ENCODE measurements at places on chromosomes 5 and 9.

DNA sequence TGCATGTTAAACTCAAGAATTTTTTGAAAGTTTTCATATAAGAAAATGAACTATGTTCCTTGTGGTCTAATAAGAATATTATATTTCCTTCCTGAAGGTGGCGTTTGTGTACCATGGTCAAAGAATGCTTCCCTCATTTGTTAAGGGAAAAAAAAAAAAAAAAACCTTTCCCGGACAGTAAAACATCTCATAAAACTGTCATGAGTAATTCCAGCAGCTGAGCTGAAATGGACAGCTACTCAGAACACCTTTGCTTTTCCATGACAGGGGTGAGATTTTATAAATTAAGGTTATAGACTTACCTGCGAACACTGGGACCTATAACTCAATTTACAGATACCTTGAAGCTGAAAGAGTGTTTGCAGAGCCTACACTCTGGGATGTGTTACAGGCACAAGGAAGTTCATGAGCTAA, 113.2 kb upstream of the RANBP3L start:
- DNase-seq = peak; percentile 52

DNA sequence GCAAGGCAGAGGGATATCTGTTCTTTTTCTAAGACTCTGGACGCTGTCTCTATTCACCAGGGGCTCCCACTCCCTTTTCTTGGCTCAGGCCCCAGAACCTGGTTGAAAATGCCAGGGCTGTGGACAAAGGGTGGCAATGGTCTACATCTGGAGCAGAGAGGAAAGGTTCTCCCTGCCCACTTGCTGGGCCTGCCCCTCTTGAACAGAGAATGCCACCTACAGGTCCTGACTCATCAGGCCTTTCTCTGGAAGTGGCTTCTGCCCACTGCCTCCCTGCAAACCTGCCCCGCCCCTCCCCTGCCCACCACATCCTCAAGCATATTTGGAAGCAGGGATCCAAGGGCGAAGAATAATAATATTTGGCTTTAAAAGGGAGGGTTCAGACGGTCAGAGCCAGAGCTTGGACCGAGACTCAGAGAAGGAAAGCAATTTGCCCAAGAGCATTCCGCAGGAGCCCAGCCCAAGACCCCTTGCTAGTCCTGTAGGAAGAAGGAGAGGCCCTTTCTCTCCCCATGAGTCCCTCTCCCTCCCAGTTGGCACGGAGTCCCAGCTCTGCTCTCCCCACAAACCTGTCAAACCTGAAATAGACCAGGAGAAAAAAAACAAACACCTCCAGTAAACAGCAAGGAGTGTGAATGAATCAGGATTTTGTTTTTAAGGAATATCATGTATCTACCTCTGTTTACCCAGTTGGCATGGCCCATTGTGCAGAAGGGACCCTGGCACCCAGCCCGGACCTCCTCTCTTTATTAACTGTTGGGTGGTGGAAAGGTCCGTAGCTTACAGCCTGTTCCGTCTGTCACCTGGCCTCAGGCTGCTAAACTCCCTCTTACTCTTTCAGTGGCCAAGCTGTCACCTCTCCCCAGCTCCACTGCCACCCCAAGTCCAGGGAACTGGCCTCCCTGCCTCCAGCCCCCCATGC, 37.7 kb upstream of the STXBP1 start:
- peak; percentile 78 for DNase-seq

DNA sequence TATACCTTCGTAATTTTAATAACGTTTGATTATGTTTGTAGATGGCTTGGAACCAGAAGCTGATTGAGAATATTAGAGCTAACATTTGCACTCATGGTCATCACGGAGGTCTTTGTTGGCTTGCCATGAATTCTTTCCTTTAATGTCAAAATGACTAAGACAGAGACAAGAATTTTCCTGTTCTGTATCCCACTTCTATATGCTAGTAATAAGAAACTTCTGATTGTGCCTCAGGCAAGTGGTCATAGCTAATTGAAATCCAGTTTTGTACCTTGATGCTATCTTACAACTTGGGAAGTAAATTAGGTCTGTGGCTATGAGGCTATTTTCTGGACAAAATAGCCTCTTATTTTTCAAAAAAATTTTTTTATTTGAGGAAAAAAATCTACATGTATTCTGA, 167.6 kb downstream of the RANBP17 start:
- DNase-seq = no peak

DNA sequence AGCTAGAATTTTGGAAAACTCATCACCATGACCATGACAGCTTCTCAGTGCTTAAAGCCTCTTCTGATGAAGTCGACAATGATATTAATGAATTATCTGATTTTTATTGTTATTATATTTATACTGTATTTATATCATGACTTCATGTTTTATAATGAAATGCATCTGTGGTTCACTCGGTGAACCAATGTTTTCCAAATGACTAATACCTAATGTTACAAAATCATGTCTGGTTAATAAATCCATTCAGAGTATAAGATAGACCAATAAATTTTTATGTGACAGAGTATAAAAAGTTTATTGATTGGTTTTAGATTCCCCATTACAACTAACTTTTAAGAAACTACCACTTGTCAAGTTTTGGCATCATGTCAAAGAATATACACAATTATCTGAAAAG, 416.5 kb downstream of the MLLT3 start:
- DNase-seq = no peak

DNA sequence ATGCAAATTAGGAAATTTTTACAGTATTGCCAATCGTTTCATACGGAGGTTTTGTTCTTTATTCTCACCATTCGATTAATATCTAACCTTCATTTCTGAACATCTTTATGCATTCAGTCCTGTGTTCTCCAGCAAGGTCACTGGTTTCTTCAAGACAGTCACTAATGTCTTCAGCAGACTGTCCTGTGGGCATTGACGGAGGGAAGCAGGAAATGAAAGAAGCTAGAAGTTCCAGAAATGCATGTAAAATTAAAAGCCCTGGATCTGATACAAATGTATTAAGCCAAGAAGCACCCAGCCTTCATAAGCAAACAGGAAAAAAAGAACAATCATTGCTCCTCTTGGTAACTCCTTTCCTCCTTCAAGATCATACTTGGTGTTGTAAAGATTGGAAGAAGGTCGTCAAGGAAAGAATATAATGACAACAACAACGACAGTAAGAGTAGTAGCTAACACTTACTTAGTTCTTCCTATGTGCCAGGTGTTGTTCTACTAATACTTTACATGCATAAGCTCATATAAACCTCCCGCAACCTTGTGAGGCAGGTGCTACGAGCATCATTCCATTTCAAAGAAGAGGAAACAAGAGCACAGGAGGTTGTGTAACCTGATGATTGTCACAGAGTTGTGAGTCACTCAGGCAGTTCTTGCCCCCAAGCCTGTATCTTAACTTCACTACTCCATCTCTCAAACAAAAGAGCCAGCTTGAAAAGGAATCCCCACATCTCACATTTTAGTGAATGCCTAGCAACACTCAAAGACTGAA, 59.9 kb upstream of the CER1 start:
- no peak for DNase-seq

- DNase-seq = no peak
Measured at GRCh38 chr5:160233215-160233614, 3.9 kb downstream of the FABP6 start.

DNA sequence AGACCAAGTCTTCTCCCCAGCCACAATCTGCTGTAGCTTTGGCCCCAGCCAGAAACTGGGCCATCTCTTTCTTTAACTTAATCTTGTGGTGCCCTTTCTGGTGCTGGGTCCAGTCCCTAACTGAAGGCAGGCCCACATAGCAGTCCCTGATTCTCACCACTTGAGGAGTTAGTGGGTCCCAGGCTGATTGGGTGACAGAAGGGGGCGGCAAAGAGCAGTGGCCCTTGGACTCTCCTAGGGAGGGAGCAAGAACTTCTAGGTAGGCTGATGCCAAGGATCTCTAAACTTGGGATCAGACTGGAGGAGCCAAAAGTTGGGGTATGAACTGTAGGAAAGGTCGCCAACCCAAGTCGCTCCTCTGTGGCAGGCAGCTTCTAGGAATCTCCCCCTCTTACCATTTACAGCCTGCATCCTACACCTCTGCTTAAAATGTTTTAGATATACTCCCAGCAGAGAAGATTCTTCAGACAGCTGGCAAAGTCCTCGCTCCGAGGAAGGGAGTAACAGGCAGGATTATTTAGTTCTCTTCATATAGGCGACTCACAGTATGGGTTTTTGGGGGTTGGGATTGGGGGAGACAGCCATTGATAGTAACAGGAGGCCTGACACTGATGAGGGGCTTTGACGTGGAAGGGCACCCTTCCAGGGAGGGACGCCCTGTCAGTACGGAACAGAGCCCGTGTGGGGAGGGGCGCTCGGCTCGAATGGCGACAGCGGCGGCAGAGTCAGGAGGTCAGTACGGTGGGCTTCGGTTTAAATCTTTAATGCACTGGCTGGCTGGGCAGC, 2.0 kb upstream of the CCL27 start:
- DNase-seq = peak; percentile 83

DNA sequence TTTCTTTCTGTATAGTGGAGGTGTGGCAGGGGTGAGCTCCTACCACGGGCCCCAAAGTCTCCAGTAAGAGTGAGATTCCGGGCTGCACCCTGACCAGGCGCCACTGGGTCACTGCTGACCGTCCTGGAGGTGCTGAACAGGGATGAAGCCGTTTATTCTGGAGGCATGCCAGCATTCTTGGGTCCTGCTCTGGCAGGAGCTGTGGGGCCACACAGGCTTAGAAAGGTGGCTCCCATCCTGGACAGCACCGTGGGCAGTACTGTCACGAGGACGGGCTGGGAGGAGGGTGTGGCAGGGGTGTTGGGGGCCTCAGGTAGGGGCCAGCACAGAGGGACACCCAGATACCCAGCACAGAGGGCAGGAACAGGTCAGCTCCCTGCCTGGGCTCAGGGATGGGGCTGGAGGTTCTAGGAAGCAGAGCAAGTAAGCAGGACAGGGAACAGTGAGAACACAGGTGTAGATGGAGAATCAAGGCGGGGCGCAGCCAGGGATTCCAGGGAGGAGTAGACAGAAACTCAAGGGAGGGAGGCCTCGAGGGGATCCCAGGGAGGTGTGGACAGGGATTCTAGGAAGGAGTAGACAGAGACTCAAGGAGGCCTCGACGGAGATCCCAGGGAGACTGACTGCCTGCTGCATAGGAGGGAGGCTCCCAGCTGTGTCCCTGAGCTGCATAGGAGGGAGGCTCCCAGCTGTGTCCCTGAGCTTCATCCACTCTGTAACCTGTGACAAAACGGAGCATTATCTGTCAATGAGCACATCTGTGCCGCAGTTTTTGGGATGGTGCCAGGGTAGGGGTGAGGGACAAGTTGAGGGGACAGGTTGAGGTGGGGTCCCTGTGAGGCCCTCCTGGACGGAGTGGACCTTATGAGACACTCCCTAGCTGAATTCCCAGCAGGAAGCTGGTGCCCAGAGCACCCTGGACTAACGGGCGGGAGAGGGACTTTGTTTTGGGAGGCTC, 1.1 kb upstream of the PLEKHG4B start:
- peak; percentile 32 for DNase-seq

DNA sequence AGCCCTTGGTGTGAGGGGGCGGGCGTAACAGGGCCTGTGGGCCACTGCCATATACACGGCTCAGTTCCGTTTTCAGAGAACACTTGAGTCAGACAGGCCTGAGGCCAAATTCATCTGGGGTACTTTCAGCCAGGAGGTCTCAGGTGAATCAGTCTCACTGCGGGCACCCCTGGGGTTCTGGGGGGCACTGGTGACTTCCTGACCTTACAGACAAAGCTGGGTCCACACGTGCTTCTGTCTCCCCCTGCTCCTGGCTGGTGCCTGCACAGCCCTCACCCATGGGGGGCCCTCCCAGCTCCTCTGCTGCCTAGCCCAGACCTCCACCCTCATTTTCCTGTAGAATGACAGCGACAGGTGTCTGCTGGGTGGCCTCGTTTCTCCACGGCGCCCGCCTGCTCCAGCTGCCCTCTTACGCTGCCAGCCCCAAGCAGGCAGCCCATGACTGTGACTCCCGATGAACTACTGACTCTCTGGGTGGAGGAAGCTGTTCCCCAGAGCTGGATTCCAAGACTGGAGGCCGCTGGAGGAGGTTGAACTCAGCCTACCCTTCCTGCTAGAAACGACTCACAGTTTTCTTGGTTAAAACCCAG, 374.1 kb upstream of the IRX4 start:
- DNase-seq = no peak

DNA sequence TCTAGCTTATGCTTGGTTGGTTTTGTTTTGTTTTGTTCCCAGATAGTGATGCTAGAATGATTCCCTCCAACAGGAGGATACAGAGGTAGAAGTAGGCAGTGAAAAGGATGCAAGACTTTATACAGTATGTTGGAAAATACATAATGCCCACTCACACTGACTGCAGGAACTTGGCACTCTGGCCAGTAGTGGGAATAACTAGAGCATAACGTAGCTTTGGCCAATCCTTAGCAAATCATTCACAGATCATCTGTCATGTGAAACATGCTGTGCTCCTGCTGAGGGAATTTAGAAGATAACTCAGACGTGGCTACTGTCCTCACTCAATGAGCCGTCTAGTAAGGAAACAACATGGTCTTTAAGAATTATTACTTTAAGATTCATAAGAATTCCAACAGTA, 13.5 kb downstream of the CFAP90 start:
- no peak for DNase-seq

DNA sequence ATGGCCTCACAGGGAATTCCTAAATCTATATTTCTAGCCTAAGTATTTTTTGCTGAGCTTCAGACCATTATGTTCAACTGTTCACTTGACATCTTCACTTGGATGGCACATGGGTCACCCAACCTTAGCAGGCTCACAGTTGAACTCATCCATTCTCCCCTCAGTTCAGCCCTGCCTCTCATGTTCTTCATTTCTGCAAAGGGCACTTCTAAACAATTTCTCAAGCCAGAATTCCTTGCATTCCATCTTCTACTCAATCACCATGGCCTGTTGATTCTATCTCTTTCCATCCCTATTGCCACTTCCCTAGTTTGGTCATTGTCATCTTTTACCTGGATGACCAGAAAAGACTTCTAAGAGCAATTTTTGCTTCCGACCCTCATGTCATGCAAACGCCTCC, 7.3 kb upstream of the RGS3 start:
- peak; percentile 60 for DNase-seq

GRCh38 chr9:3292311-3292710, 233.5 kb downstream of the RFX3 start:
- peak; percentile 3 for DNase-seq

DNA sequence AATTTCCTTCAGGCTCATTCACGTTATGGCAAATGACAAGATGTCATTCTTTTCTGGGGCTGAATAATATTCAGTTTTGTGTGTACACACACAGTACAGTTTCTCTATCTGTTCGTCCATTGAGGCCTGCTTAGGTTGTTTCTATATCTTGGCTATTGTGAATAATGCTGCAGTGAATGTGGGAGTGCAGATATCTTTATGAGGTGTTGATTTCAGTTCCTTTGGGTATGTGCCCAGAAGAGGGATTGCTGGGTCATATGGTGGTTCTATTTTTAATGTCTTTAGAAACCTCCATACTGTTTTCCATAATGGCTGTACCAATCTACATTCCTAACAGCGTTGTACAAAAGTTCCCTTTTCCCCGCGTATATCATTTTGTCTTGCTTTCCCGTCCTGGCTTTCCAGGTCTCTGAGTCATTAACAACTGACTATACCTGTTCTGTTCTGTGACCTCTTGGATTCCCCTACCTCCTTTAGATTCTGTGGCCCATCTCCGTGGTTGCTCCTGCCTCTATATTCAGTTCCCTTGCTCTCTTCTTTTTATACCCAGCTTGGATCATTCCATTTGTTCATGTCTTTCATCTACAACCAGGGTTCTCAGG, 6.8 kb downstream of the SNX30 start:
- DNase-seq = peak; percentile 37

- peak; percentile 17 for DNase-seq
Measured at GRCh38 chr5:58887721-58888409, 305.0 kb downstream of the RAB3C start.

- no peak for DNase-seq
Measured at GRCh38 chr9:127776195-127776923, 2.1 kb downstream of the SH2D3C start.

GRCh38 chr5:60161340-60161934, 267.9 kb upstream of the PDE4D start:
- DNase-seq = peak; percentile 47
